ENCODE measurements at places on chromosomes 2 and 18. TPM values are rescaled to one million over a fixed set of nuclear protein-coding genes. Genes with fewer than 3 reads are reported as not detected.

Gene LRP1B
- 2.5 TPM for polyA plus RNA-seq

Gene LDLRAD4
- 13.0 TPM for polyA plus RNA-seq

Gene DUSP19
- polyA plus RNA-seq: 1.5 TPM

Gene STEAP3
- polyA plus RNA-seq: 18.8 TPM

Gene MRPL53
- 79.1 TPM for polyA plus RNA-seq

Gene GDF7
- 1.5 TPM for polyA plus RNA-seq

Gene PCBP1
- 236 TPM for polyA plus RNA-seq

Gene NYAP2
- 0.21 TPM for polyA plus RNA-seq
